Activated T-cell treated with anti-CD3 and anti-CD28 coated beads, Interleukin-2, amount 50 U/mL, for 48 hours (primary cell): ENCODE measurements at places on chromosomes 6 and 20.
A peak's percentile ranks its signal among the peaks of the same experiment; 100 is the strongest.

DNA sequence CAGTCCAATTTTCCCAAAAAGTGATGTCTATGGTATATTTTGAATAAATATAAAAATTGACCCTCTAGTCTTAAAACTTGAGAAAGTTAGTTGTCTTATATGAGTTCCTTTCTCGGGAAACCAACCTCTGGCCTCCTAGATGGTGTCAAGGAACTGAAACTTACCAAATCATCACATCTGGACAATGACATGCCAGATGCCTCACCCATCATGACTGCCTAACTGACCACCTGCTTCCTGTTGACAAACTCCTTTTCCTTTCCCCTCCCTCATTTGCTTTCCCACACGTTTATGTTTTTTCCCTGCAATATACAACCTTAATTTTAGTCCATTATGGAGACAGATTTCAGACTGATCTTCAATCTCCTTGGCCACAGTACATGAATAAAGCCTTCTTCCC is 731.0 kb downstream of the EPHA7 start:
- DNase-seq = no peak

- peak; percentile 86 for DNase-seq
These were observed 67.7 kb downstream of the SYCP2L start for GRCh38 chr6:10954590-10955010.

DNA sequence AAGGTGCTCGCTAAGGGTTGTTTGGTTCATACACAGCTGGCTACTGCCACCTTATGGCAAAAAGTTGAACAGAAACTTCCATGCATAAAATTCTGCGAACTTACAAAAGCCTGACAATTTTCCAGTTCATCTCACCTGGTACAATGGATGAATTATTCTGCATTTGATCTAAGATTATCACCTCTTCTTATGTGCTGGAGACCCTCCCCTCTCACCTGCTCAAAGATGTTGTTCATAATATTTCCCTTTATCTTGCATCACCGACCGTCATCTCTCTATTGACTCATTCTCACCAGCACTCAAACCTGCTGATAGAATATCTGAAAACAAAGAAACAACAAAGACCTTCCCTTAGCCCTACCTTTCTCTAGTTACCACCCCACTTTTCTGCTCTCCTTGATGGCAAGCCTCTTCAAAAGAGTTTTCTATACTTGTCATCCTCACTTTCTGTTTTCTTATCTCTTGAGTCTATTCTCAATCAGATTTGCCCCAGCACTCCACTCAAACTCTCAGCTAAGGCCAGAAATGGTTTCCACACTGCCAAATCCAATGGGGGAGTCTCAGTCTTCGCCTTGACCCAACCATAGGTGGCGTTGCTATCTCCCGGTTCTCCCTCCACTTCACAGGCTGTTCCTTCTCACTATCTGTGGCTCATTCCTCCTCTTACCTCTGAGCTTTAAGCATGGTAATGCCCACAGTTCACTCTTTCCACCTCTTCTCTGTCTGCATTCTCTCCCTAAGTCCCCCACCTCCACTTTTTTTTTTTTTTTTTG is 25.8 kb downstream of the SNRNP48 start:
- peak; percentile 43 for DNase-seq

- no peak for DNase-seq
These were observed 130.5 kb upstream of the DTNBP1 start for GRCh38 chr6:15793288-15793687.

DNA sequence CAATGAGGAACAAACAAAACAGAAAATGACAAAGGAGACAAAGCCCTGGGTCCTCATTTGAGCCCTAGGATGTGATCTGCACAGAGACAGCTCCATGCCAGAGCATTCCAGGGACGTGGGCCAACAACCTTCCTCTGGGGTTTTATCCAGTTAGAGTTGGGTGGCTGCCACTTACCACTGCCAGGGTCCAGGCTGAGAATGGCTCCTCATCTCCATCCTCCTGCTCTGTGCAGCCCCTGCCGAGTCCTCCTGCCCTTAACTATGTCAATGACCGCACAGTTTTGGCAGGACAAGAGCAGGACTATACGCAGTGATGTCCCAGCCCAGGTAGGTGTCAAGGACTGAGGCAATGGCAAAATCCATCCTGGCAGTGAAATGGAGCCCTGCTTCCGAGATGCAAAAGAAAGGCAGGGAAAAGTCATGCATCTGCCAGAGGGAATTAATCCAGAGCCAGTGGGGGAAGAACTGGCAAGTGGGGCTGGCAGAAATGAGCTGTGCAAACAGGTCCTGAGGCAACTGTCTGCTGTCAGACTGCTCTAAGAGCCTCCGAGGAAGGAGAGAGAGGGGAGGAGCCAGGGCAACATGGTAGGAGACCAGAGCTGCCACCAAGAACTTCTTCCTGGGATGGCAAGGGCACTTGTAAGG is 449.4 kb downstream of the PTPRT start:
- no peak for DNase-seq

DNA sequence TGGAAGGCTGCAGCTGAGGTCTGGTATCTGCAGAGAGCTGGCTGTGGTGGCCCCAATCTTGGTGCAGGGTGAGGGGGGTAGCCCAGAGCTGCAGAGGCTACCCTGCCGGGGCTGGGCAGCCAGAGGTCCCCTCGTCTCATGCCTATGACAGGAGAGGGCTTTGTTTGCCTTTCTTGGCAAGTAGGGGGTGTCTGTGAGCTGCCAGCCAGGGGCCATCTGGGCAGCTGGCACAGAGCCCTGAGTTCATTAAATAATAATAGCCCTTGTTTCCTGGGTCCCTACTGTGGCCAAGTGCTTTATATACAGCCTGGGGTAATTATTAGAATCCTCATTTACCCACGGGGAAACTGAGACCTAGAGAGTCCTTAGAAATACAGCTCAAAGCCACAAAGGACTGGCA is 66.6 kb downstream of the EZR start:
- DNase-seq = no peak

DNA sequence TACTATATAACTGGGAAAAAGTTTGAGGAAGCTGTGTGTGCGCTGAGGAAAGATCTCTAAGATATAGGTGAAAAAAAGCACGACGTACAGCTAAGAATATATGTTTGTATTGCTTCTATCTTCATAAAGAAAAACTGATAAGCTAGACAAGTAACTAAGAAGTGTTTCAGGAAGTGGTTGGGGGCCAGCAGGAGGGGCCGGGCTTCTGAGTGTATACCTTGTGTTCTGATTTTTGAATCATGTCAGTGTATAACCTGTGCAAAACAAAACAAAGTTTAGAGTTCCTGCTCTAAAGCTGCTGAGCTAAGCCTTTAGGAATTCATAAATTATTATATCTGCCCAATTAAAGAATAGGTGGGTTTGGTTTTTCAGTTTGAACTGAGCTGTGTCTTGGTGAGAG is 7.9 kb upstream of the OSER1 start:
- peak; percentile 44 for DNase-seq

GRCh38 chr6:49522710-49523593 is 23.2 kb downstream of the GLYATL3 start:
- no peak for DNase-seq

DNA sequence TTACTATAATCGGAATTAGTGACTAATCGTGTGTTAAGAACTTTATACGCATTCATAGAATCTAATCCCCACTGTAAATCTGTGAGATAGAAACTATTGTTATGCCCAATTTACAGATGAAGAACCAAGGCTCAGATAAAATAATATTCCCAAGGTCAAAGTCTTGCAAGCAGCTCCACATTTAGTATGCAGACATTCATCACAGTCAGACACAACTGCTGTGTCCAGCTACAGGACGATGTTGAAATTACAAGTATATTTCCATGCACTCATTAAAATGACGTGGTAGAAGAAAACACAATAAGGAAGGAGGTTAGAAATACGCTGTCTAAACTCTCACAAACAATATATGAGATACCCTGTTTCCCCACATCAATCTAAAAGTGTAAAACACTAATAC is 82.5 kb downstream of the PREX1 start:
- no peak for DNase-seq

DNA sequence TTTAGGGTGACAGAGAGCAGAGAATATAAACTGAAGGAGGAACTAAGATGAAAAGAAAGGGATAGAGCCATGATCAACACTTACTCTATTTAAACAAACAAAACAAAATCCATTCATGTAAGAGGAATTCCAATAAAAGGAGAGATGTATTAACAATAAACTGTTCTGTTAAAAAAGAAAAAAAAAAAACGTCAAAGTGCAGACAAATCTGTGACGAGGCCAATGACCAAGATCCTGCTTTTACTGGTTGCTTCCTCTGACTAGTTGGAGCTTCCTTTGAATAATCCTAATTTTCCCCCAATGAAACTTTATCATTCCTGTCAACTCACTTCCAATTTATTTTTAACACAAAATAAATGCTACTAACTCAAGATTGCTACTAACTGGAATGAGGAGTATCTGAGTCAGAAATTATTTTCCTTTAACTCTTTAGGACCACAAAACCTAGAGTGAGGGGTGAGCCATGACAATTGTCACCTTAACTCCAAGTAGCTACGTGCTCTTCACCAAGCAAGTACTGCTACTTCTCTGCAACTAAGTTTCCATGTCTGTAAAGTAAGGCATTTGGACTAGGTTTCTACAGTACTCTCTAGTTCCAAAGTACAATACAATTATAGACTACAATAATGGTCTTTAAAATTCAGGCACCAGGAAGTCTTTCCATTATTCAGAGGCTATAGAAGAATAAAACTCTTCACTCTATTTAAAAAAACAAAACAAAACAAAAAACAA is 152.0 kb downstream of the PTPRK start:
- no peak for DNase-seq

DNA sequence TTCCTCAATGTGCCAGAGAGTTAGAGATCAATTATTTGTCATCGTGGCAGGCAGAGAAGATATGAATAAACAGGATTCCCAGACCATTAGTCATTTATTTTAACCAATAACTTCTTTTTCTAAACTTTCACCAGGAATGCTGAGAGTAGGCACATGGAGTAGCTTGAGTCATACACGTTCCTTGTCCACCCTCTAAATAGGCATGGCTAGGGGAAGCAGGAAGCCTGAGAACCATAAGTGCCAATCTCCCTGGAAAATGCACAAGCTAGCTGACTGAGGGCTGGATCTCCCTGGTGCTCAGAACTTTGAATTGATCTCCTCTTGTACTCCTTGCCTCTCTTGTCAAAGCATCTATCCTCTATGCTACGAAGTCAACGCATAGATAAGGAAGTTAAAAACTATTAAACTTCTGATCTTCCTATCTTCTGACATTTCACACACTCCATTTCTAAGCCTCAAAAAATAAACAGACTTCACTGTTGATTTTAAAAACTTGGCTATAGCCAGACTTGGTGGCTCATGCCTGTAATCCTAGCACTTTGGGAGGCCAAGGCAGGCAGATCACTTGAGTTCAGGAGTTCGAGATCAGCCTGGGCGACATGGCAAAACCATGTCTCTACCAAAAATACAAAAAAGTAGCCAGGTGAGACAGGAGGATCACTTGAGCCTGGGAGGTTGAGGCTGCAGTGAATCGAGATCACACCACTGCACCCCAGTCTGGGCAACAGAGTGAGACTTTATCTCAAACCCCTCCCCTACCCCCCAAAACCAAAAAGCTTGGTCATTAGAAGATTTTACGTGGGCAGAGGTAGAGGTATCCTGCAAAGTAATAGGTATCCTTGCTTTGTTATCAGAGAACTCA is 11.8 kb downstream of the ADTRP start:
- no peak for DNase-seq

DNA sequence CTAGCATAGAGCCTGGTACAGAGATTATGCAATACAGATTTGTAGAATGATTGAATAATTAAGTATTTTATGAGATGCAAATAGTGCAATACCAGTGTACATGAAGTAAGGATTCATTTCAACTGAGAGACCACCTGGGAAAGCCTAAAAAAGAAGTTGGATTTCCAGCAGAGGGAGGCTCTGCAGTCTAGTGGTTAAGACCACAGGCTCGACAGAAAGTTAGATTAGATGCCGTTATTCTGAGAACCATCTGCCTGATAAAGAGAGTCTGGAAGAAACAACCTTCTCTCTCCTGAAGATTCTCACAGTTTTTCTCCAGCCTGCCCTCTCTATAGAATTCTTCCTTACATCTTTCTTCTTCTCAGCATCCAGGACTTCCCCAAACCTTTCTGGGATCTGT is 13.6 kb upstream of the TNFRSF21 start:
- no peak for DNase-seq

- no peak for DNase-seq
These were observed 678.1 kb upstream of the ID4 start for GRCh38 chr6:19159089-19159488.

DNA sequence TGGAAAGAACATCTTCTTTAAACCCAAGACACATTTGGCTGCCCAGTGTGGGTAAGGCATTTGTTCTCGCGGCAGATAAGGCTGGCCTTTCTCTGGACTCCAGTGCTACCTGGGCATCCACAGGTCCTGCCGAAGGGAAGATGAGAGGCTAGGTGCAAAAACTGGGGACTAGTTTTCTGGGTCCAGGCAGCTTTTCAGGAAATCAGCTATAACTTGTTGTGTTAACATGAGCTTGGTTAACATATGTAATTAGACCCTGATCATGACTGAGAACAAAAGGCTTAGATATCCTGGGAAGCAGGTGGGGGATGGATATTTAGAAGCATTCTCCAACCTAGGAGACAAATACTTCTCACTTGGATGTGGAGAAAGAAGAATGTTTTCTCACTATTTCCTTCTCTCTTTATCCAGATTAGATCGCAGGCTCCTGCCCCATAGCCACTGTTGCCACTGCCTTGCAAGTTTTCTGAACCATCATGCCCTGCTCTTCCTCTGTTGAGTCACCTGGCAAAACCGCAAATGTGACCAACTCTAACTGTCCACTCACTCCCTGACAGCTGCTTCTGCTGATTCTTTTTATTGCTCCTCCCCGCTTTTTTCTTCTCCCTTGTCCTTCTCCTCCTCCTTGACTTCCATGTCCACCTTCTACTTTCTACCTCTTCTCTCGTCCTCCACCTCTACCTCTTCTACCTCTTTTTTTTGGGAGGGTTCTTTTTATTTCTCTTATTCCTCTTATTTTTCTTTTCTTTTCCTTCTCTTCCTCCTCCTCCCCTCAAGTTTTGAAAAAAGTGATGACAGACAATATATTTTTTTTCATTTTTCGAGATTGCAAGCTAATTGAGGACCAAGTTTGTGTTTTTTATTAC is 258.1 kb downstream of the UTRN start:
- no peak for DNase-seq

- DNase-seq = no peak
These were observed 241.2 kb upstream of the PREP start for GRCh38 chr6:105644073-105644489.

DNA sequence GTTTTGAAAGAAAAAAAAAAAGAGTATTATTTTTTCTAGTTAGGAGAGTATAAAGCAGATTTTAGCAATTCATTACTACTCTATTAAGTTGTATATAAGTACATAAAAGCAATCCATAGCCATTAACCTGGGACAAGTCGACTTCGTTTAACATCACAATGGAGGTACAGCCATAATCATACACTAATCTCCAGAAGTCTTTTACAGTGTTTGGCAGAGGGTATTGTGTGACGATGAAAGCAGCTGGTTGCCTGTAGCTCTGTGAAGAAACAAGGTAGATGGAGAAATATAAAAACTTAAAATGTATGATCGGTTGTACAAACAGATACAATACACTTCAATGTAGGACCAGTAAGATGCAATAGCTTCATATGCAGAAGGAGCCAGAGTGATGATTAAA is 75.9 kb upstream of the THEMIS start:
- DNase-seq = no peak
